ENCODE measurements at places on chromosomes 11 and 22.
A peak's percentile ranks its signal among the peaks of the same experiment; 100 is the strongest.

GRCh38 chr11:134048028-134048427 lies 20.8 kb upstream of the JAM3 start:
- no peak for DNase-seq

DNA sequence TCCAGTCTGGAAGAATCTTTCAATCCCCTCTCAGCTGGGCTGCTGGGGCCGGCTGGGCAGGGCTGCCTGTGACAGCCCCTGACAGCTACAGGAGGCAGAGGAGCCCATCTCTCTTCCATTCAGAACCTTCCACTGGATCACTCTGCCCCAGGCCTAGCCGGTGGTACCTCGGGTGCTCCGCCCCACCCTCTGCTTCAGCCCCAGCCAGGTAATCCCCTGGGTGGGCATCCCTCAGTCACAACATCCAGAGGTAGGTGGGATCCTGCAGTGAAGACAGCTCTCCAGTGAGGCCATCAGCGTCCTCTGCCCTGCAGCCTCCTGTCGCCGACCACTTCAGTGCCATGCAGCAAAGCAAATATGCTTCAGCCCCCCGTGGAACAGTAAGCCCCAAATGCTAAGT lies 223.7 kb downstream of the DSCAML1 start:
- no peak for DNase-seq

DNA sequence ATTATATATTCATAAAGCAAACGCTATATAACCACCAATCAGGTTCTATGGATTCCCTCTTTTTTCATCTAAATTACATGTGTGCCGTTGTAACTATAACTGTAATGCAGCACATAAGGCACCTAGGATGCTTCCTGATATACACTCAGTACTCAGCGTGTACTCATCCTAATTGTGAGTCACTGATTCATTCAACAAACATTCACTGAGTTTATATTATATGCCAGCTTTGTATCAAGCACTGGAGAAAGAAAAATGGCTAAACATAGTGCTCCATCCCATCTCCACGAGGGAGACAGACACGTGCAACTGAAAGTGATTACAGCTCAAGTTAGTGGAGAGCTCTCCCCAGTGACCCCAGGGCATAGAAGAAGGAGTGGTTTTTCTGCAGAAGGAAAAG lies 49.9 kb upstream of the SYN3 start:
- no peak for DNase-seq

DNA sequence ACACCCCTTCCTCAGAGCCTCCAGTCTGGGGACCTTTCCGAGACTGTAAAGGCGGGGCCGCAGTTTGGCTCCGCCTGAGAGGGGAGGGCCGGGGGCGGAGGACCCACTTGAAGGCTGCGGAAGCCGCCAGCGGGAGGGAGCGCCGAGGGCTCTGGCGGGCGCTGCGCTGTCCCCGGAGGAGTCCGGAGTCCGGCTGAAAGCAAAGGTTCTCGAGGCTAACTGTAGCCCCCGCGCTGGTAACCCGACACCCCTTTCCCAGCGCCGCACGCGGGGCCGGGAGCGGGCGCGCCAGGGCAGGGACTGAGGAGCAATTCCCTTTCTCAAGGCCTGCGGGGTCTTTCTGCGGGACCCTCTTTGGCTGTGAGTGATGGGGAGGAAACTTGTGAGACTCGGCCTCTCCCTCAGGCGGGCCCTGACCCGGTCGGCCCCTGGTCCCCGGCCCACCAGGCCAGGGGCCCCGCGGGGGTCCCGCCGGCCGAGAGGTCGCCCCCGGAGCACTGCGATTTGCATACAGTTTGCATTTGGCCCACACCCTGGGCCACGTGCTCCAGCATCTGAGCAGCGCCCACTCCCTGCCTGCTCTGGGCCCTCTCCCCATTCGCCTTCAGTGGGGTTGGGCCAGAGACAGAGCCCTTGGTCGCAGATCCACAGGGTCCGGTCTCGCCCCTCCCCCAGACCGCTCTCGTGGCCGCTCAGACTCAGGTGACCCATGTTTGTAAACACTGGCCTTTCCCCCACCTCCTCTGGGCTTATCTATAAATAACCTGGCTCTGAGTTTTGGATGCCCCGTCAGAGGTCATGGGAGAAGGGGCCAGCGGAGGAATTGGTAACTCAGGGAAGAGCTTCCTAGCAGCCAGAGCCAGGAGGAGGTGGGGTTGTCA lies 519 bp upstream of the ART5 start:
- peak; percentile 54 for DNase-seq

- peak; percentile 86 for DNase-seq
Observed at GRCh38 chr11:46356924-46357482, 9.7 kb downstream of the DGKZ start.

- peak; percentile 68 for DNase-seq
Observed at GRCh38 chr11:72719144-72719543, 33.1 kb downstream of the ARAP1 start.

- DNase-seq: no peak
Observed at GRCh38 chr11:73330569-73331093, 22.6 kb downstream of the ARHGEF17 start.

DNA sequence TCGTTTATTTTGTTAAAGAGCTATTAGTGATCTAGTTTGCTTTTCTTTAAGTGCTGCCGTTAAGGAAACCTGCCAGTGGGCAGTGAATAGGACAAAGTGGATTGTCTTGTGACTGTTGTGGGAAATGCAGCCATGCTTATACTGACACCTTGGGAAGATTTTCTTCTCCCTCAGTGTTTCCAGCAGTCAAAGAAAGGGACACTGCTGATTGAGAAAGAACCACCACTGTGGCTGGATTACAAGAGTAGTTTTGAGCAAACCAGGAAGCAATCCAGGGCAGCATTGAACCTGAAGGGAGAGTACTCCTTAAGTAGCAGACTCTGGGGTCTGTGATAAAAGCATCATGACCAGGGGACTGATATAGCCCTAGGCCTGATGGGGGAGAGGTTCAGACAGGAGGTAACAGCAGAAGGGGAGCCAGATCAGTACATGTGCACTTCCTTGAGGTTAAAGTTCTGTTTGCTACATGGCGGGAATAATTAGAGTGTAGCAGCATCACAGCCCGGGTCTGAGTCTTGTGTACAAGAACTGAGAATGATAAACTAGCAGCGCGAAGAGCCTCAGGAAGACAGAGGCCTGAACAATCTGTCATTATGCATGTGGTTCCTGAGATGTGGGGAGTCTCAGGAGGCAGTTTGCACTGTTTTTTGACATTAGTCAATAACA lies 167.8 kb downstream of the C11orf91 start:
- DNase-seq: no peak

GRCh38 chr11:70020336-70021214 lies 57.5 kb upstream of the ANO1 start:
- DNase-seq: no peak

DNA sequence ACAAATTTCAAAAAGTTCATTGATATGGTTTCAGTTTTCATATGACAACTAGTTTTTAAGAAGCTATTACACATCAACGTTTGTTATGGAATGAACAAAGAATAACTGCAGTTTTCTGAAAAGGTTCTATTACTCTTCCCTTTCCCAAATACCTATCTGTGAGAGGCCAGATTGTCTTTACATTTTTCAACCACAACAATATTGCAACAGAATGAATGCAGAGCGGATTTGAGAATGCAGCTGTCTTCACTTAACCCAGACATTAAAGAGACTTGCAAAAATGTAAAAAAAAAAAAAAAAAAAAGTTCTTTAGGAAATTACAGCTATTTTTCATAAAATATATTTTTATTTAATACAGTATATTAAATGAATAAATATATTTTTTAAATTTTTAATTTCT lies 250.8 kb downstream of the DDX10 start:
- DNase-seq: no peak

- DNase-seq: no peak
Observed at GRCh38 chr11:94759522-94759921, 8.6 kb upstream of the AMOTL1 start.

DNA sequence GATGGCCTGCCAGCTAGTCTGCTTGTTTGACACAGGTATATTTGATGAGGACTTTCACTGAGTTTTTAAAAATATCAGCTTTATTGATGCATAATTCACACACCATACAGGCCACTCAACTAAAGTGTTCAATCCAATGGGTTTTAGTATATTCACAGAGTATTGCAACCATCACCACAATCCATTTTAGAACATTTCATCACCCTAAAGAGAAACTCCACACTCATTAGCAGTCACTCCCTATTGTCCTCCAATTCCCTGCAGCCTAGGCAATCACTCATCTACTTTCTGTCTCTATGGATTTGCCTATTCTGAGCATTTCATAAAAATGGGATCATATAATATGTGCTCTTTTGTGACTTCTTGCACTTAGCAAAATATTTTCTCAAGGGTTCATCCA lies 397.9 kb upstream of the NARS2 start:
- DNase-seq: no peak

GRCh38 chr11:72684236-72684912 lies 10.2 kb upstream of the PDE2A start:
- peak; percentile 31 for DNase-seq

- no peak for DNase-seq
Observed at GRCh38 chr11:43950311-43950855, 7.9 kb downstream of the C11orf96 start.

All from MV-4-11 (cell line).